Muscle of leg (tissue), 16 donors: ENCODE measurements at places on chromosomes 5 and 9. TPM values are rescaled to one million over a fixed set of nuclear protein-coding genes. Genes with fewer than 3 reads are reported as not detected.

DNA sequence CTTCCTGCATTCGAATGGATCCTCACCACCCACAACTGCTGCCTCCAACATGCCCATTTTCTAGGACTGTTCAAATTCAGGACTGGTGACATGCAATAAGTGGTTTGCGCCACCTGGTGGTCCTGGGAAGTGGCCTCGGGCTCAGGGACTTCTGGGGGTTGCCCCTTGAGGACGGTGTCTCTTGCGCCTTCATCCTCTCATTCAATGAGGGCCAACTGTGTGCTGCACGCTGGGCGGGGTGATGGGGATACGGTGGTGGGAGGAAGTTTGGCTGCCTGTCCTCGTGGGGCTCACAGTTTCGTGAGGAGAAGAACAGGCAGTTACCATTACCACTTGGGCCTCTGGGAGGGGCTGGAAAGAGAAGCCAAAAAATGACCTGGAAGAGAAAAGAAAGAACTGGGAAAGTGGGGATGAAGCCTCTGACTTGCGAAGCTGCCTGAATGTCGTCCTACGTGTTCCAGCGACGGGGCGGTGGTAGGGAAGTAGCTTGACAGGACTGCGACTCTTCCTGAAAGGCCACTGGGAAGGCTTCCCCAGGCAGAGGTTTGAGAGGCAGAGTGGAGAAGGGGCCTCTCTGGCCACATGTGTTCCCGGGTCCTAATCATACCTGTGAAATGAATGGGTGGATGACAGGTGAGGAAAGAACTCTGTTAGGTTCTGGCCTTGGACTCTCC, 49.0 kb downstream of the PSD2 start:
- DNase-seq: peak; percentile 57

DNA sequence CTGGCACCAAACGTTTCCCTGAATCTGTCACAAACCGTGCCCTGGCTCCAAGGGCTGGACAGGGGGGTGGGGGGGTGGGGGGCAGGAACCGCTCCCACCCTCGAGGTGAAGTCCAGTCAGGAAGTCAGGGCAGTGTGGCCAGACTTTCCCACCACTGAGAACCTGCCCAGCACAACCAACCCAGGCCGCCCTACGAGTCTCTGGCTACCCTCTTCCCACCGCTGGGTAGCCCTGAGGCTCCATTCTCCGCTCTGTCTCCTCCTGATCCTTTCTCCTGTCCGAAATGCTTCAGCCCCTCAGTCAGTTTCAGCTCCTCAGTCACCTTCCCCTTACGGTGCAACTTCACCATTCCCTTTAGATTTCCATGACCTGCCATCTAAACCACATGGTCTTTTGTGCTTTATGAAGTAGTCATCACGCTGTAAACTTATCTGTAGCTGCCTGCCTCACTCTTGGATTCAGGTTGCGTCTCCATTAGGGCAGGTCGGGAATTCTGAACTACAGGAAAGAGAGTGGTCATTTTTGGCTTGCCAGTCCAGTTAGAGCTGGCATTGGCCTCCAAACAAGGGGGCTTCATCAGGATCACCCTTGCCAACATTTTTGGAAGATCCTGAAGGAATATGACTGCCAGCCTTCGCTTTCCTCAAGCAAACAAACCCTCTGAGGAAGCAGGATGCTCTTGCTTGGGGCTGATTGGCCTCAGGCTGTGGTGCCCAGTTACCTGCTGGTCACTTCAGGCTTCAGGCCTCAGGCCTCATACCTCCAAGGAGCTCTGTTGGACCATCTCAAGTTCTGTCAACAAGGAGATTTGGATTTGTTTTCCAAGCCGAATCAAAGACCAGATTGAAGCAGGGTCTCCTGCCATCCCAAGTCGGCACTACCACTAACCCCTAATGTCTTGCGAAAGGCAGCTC, 794 bp upstream of the DCAF12 start:
- no peak for DNase-seq

DNA sequence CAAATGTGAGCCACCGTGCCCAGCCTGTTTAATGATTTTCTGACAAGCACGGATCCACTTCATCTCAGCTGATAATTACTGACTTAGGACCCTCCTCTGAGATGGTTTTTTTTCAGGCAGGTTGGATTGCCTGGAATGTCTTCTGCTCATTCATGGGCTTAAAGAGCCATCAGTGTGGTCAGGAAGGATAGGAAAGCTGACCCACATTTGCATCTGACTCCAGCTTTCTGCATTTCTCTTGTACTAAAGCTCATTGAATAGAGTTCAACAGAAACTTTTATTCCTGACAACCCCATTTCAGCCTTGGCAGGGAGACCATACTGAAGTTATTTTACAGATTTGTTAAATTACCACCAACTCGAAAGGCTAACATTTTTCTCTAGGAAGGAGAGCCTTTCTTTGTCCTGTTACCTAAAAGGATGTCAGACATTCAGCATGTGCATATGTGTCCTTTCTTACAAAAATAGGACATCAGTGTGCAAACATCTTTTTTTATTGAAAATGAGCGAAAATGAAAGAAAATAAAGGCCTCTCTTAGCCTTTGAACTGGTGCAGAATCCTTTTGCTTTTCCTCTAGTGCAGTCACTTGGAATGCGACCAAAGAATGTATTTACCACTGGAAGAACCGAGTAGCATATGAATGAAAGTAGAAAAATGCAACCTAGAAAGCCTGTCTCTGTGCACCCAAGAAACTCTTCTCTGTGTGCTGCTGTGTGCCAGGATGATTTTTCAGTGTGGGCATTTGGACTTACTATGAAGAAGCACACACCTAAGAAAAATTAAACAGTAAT, 26.6 kb downstream of the ADCY2 start:
- peak; percentile 85 for DNase-seq

The BRINP1 gene
- total RNA-seq: 0.18 TPM

The PGM5 gene
- 61.0 TPM for total RNA-seq

The NUTM2G gene
- not detected for total RNA-seq

GRCh38 chr5:2257326-2258244, 374.9 kb upstream of the IRX4 start:
- DNase-seq: no peak

GRCh38 chr5:178152491-178153444, 917 bp downstream of the NHP2 start:
- DNase-seq: no peak

DNA sequence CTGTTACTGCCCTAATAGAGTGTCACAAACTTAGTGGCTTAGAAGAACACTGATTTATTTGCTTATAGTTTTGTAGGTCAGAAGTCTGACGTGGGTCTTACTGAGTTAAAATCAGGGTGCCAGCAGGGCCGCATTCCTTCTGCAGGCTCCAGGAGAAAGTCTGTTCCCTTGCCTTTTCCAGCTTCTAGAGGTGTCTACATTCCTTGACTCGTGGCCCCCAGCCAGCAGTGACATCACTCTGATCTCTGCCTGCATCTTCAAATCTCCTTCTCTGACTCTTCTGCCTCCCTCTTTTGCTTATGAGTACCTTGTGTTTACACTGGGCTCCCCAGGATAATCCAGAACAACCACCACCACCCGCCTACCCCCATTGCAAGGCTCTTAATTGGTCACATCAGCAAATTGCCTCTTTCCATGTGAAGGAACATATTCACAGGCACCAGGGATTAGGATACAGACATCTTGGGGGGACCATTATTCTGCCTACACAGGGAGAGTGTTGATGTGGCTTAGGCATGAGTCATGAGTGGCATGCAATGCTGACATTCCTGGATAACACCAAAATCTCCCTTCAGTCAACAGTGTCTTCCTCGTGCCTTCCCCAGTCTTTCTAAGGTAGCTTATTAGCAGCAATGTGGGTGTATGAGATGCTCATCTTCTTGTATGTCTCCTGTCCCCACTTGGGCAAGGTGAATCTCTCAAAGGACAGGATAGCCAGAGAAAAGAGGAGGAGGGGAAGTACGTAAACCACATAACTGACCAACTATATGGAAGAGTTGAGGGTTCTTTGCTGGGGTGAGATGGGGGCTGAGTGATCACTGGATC, 24.4 kb downstream of the CYFIP2 start:
- DNase-seq: no peak

- DNase-seq: peak; percentile 90
Observed at GRCh38 chr9:35906923-35907699, 1.1 kb downstream of the HRCT1 start.

DNA sequence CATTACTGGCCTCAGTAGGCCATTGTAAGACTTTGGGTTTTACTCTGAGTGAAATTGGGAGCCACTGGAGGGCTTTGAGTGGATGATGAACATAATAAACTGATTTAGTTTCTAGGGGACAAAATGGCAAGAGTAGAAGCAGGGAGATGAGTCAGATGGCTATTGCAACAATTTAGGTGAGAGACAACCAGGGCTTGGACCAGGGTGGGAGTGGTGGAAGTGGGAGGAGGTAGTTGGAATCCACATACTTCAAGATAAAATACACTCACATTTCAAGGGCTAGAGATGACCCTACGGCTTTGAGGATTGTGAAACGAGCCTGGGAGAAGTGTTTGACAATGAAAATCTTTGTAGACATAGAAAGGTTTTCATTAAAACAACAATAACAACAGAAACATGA, 136.3 kb downstream of the ACTBL2 start:
- DNase-seq: no peak

- no peak for DNase-seq
Observed at GRCh38 chr9:106976772-106977171, 113.8 kb downstream of the ZNF462 start.

DNA sequence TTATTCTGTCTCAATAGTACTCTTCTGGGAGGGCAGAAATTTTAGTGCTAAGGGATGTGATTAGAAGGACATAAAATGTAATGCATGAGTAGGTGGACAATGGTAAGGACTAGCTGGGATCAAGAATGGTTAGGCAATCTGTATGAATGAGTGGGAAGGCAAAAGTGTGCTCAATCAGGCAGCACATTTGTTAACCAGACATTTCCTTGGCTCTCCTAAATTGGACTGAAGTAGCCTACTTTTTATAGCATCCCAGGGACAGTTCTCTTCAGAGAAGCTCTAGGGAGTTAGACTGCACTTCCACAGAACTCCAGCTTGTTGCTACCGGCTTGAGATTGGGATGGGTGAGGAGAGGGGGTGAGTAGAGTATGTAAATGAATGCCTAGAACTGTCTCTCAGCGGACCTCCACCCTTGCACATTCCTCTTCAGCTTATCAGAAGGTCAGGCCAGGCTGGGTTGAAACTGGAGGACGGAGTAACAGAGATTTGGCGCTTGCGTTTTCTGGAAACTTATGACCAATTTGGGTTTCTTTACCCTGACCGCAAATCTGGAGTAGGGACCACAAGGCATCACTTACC, 19.0 kb upstream of the ARL14EPL start:
- peak; percentile 20 for DNase-seq
